ENCODE measurements at places on chromosomes 3 and 15. TPM values are rescaled to one million over a fixed set of nuclear protein-coding genes. Genes with fewer than 3 reads are reported as not detected.

Gene RTP3
- not detected for total RNA-seq

Gene SPESP1
- 0.39 TPM for total RNA-seq

Gene GP9
- not detected for total RNA-seq

Gene BFSP2
- total RNA-seq: not detected

Gene CADPS
- 20.3 TPM for total RNA-seq

Gene PLIN1
- total RNA-seq: 0.93 TPM

Gene AP3B2
- total RNA-seq: 1.6 TPM

Gene TGM5
- not detected for total RNA-seq

DNA sequence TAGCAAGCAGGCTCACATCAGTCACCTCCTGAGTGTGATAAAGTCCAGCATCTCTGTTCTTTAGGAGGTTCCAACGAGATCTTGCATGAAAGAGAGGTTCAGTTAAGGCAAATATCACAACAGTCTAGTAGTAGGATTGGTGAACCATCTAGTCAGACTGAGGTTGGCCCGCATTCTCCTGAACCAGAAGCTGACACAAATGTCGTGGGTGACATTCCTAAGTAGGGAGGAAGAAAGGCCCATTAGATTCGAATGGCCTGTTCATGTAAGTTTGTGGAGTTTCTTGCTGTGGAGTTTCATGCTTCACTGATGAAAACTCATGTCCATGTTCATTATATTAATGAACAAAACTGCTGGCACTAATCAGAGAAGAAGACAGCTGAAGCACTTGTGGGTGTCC is 66.7 kb upstream of the XCR1 start:
- H3K27ac ChIP-seq: no peak overlapping the region
- DNase-seq: no peak
- H3K36me3 ChIP-seq: no peaks in the 10 kb centered on the region

- no peak for DNase-seq
- H3K4me1 ChIP-seq: no peaks in the 10 kb centered on the region
- no peak overlapping the region for H3K4me3 ChIP-seq
- no peaks in the 10 kb centered on the region for H3K27me3 ChIP-seq
Measured at GRCh38 chr3:21170964-21171363, 580.0 kb downstream of the ZNF385D start.

- H3K27me3 ChIP-seq: no peaks in the 10 kb centered on the region
- peak overlapping the region; percentile 88 for H3K4me3 ChIP-seq
- peak overlapping the region; percentile 95 for H3K27ac ChIP-seq
- H3K36me3 ChIP-seq: no peaks in the 10 kb centered on the region
Measured at GRCh38 chr3:11717768-11718636, 74.3 kb upstream of the VGLL4 start.

- no peaks in the 10 kb centered on the region for H3K36me3 ChIP-seq
- H3K4me3 ChIP-seq: no peak overlapping the region
- DNase-seq: no peak
Measured at GRCh38 chr3:126018995-126019394, 50.0 kb downstream of the ROPN1B start.

DNA sequence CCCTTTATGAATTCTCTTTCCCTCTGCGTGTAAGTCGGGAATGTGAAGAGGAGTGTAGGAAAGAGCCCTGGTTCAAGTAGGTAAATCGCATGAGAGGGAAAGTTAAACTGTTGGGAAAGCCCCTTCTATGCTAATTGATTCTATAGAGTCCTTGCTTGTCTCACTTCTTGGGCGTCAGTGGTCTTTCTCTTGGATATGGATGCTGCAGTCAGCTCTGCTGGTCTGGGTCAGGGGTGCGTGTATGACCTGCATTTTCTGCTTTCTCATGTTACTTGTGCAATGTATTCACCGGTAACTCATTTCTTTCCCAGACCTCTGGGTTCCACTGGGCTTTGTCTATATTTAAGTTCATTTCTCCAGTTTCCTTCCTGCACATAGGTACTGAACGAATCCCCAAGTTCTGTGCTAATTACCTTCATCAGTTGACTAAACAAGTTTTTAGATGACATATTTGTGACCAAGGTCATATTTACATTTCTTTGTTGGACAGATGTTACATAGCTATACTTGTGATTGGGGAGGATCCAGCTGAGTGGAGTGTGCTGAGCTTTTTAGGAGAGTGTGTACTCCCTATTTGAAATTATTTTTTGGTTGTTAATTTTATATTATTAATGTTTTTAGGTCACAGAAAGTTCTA is 1.4 kb downstream of the SETD5 start:
- H3K27ac ChIP-seq: peak overlapping the region; percentile 97
- peaks cover 52% of the 10 kb centered on the region for H3K4me1 ChIP-seq
- DNase-seq: no peak
- no peaks in the 10 kb centered on the region for H3K36me3 ChIP-seq
- no peaks in the 10 kb centered on the region for H3K27me3 ChIP-seq

GRCh38 chr3:102790747-102791325 is 356.0 kb downstream of the ZPLD1 start:
- no peaks in the 10 kb centered on the region for H3K27me3 ChIP-seq
- no peak overlapping the region for H3K4me3 ChIP-seq
- no peaks in the 10 kb centered on the region for H3K36me3 ChIP-seq
- no peak overlapping the region for H3K27ac ChIP-seq
- DNase-seq: no peak

DNA sequence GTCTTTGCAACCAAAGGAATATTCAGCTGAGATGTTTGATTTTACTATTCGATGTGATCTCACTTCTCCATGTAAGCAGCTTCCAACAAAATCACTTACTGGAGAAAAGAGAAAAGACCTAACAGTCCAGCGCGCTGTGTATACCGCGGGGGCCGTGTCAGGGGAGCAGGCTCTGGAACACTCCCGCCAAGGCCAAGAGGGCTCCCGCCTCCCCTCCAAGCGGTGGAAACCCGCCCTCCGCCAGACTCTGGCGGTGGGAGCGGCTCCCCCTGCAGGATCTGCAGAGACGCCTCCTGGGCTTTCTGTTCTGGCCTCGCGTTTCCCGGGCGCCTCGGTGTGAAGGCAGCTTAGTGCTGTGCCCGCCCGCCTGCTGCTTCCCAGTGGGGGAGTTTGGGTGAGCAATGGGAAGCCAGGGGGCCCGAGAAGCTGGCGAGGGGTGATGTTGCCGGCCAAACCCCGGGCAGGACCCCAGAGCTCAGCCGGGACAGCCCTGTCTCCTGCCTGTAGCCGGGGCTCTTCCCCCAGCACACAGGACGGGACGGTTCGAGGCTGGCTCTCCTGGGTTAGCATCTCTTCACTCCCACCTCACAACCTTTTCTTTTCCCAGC is 36.3 kb downstream of the CHST14 start:
- no peaks in the 10 kb centered on the region for H3K36me3 ChIP-seq
- H3K4me3 ChIP-seq: peak overlapping the region; percentile 31
- H3K4me1 ChIP-seq: no peaks in the 10 kb centered on the region
- H3K27me3 ChIP-seq: no peaks in the 10 kb centered on the region
- H3K27ac ChIP-seq: no peak overlapping the region

DNA sequence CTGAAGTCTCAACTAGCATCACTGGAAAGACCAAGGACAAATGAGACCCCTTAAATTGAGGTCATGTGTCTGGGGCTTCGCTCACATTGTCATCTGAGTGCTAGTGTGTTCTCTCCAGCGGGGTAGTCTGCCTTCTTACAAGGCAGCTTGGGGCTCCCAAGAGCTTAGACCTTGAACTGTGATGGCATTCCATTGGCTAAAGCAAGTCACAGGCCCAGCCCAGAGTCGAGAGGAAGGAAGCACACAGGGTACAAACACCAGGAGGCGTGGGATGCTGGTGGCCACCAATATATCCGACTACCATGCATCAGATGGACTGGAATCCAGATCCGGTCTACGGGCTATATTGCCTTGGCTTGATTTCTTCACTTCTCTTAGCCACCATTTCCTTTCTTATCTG is 31.5 kb upstream of the DYNC1LI1 start:
- no peaks in the 10 kb centered on the region for H3K4me1 ChIP-seq
- H3K27ac ChIP-seq: no peak overlapping the region
- no peaks in the 10 kb centered on the region for H3K27me3 ChIP-seq

DNA sequence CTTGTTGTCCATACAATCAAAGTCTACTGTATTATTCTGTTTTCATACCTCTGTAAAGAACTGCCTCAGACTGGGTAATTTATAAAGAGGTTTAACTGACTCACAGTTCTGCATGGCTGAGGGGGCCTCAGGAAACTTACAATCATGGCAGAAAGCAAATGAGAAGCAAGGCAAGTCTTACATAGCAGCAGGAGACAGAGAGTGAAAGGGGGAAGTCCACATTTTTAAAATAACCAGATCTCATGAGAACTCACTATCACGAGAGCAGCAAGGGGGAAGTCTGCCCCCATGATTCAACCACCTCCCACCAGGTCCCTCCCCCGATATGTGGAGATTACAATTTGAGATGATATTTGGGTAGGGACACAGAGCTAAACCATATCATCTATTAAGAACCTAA is 724.6 kb upstream of the CBLB start:
- no peaks in the 10 kb centered on the region for H3K27me3 ChIP-seq
- no peaks in the 10 kb centered on the region for H3K36me3 ChIP-seq
- H3K4me3 ChIP-seq: no peak overlapping the region
- H3K27ac ChIP-seq: no peak overlapping the region
- no peaks in the 10 kb centered on the region for H3K4me1 ChIP-seq
- no peak for DNase-seq

DNA sequence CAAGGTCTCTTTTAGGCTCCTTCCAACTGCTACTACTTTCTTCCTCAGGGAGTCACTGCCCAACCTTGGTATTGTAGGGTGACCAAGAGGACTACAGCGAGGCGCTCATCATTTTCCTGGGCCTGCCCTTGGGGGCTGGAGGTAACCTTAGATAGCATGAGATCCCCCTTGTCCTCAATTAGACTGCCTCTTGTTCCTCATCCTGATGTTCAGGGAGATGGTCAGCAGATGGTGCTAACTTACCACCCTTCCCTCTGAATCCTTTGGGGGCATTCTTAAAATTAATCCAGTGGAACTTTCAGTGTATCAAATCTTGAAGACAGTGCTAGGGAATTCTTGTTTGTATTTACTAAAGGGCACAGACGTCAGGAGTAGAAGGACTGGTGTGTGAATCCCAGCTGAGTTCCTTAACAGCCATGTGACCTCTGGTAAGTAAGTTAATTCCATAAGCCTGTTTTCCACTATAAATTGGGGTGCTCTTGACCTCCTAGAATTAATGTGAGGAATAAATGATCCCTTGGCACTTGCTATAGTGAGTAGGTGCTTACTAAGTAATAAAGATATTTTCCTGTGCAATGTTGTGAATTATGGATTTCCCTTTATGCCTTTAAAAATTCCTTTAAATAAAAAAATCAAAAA is 4.1 kb upstream of the CLPX start:
- no peaks in the 10 kb centered on the region for H3K4me1 ChIP-seq
- H3K36me3 ChIP-seq: no peaks in the 10 kb centered on the region
- H3K27ac ChIP-seq: no peak overlapping the region
- H3K4me3 ChIP-seq: no peak overlapping the region

- H3K4me1 ChIP-seq: peaks cover 30% of the 10 kb centered on the region
- DNase-seq: no peak
- H3K4me3 ChIP-seq: no peak overlapping the region
- H3K27ac ChIP-seq: no peak overlapping the region
- peaks cover 69% of the 10 kb centered on the region for H3K36me3 ChIP-seq
Measured at GRCh38 chr15:52277575-52277974, 18.0 kb downstream of the MYO5C start.

DNA sequence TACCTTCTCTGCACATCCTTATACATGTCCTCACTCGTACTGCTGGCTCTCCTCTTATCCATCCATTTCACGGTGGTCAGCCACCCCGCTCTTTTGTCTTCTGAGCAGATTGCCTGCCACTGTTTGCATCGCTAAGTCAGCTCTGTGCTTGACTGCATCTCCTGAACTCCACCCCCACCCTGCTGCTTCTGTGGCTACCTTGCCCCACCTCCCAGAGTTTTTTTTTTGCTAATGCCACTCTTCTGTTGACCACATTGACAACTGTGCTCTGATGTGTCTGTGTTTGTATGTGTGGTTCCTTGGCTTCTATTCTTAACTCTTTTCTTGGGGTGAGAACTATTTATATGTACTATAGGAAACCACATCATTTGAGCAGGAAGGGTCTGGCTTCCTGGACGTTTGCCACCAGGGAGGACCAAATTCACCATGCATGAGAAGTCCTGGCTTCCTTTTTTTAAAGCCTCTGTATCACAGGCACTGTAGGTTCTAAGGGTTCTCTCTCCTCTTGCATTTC is 12.8 kb upstream of the MTMR10 start:
- H3K27me3 ChIP-seq: no peaks in the 10 kb centered on the region
- no peaks in the 10 kb centered on the region for H3K36me3 ChIP-seq
- DNase-seq: no peak
- no peaks in the 10 kb centered on the region for H3K4me1 ChIP-seq

GRCh38 chr15:74172701-74173379 is 670 bp upstream of the ISLR start:
- no peaks in the 10 kb centered on the region for H3K4me1 ChIP-seq
- no peaks in the 10 kb centered on the region for H3K27me3 ChIP-seq
- H3K4me3 ChIP-seq: no peak overlapping the region

DNA sequence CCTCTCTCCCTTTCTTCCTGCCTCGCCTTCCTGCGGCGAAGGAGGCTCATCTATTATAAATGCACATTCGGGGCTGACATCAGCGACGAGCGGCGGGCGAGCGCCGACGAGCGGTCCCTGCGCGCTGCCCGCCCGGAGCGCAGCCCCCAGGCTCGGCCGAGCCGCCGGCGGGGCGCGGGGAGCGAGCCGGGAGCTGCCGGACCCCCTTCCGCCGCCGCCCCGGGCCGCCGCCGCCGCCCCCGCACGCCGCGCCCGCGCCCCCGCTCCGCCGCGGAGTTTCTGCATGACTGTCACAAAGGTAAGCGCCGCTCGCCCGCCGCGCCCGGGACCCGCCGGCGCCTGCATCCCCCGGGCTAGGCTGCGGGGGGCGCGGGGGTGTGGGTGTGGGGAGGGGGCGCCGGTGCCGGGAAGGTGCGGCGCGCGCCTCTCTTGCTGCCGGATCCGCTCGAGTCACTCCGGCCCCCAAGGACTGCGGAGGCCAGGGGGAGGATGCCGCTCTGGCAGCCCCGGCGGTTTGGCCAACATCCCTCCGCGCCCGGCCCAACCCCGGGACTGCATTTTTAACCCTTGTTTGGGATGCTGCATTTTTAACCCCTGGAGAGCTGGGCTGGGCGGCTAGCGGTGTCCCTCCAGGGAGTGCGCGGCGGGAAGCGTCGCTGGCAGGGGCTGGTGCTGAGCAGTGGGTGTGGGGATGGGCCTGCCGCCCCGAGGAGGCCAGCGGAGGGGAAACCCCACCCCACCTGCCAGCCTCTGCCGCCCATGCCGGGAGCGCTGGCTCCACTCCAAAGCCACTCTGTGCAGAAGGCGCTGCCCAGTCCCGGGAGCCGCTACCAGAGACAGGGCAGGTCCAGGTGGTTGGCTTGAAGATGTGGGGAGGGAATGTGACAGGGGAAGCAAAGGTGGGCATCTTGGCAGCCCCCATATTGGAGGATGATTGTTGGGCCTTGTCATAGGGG is at the start of gene CORO2B:
Gene CORO2B, plus strand, starts transcription at position 14 of the 956 bp plus-strand sequence. Its CDS starts 270 bp downstream, at position 284.
- no peaks in the 10 kb centered on the region for H3K27me3 ChIP-seq
- H3K36me3 ChIP-seq: no peaks in the 10 kb centered on the region
- DNase-seq: no peak
- peak within 1 kb of the TSS; percentile 46 for H3K4me3 ChIP-seq
- H3K4me1 ChIP-seq: no peaks in the 10 kb centered on the region
